Stimulated activated CD8-positive, alpha-beta memory T cell treated with anti-CD3 and anti-CD28 coated beads, Interleukin-2, amount 100 ng/mL, for 1 hour (primary cell): ENCODE measurements at places on chromosomes 16 and 17.

DNA sequence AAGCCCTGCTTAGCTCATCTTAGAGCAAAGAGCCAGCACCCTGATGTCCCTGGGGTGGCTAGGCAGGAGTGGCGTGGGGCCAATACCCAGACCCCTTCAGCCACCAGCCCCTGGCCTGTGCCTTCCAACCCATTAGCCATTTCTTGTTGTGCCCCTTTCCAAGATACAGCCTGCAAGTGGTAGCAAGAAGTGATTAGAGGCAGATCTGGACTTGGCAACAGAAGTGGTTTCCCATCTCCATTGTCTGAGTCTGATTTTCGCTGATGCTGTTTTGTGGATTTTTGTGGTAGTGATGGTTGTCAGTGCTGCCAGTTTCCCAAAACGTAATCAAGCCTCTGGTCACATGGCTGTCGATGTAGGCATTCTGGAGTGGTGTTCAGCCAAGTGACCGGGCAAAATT is 25.7 kb downstream of the PLCD3 start:
- DNase-seq, result no peak

DNA sequence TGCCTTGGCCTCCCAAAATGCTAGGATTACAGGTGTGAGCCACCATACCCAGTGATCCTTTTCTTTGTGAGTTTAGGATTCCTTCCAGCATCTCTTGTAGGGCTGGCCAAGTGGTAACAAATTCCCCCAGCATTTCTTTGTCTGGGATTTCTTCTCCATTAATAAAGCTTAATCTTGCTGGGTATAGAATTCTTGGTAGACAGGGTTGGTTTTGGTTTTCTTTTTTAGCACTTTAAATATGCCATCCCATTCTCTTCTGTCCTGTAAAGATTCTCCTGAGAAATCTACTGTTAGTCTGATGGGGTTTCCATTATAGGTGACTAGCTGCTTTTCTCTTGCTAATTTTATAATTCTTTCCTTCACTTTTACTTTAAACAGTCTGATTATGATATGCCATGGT is 173.0 kb upstream of the TOM1L1 start:
- DNase-seq, result no peak

- no peak for DNase-seq
Measured at GRCh38 chr17:48259694-48260291, 152.2 kb downstream of the SNX11 start.

DNA sequence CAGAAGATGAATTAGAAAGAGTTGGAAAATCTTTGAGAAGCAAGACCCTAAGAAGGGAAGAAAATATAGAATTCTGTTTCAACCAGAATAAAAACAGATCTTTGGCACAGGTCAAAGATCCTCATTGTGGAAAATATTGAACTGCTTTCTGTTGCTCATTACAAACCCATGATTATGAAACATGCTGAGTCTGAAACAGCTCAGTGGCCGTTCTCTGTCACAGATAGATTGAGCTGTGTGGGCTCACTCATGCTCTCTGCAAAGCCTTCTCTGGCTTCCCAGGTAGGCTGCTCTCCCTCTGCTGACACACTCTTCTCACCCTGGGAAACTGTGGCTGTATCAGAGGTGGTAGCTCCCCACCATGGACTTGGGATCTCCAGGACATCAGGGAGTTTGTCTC is 3.4 kb upstream of the KRT38 start:
- no peak for DNase-seq

DNA sequence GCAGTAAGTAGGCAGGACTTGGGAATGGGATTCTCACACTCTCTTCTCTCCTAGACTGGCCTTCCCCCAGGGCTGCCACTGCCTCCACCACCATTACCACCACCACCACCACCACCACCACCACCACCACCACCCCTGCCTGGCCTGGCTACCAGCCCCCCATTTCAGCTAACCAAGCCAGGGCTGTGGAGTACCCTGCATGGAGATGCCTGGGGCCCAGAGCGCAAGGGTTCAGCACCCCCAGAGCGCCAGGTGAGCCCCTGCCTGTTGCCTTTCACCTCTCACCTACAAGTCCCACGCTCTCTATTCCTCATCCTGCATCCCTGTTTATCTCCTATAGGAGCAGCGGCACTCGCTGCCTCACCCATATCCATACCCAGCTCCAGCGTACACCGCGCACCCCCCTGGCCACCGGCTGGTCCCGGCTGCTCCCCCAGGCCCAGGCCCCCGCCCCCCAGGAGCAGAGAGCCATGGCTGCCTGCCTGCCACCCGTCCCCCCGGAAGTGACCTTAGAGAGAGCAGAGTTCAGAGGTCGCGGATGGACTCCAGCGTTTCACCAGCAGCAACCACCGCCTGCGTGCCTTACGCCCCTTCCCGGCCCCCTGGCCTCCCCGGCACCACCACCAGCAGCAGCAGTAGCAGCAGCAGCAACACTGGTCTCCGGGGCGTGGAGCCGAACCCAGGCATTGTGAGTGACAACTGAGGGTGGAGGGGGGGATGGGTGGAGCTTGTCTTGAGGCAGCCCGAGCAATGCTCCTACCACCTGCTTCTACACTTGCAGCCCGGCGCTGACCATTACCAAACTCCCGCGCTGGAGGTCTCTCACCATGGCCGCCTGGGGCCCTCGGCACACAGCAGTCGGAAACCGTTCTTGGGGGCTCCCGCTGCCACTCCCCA is 7.9 kb upstream of the TMEM88 start:
- no peak for DNase-seq

DNA sequence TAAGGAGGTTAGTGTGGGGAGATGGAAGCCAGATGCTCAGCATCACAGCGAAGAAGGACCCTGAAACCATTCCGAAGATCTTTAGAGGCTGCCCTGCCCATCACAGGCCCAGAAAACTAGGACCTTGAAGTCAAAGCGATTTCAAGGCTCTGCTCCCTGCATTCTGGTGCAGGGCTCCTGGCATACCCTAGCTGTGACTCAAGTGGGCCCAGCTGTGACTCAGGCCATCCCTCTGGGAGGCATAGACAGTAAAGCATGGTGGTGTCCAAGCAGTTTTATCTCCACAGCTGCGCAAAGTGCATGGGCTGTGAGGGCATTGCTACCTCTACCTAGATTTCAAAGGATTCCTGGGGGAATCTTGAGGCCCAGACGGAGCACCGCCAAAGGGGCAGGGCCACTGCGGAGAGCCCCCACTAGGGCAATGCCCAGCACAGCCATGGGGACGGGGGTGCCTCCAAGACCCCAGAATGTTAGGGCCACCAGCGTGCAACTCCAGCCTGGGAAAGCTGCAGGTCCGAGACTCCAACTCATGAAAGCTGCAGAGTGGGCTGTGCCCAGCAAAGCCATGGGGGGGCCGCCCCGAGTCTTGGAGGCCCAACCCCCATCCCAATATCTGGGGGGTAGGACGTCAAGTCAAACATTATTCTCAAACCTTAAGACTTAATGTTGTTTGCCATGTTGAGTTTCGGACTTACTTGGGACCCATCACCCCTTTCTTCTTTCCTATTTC is 11.7 kb upstream of the ZNF594 start:
- DNase-seq, result no peak

- no peak for DNase-seq
Measured at GRCh38 chr16:55263271-55264250, 60.4 kb upstream of the IRX6 start.

DNA sequence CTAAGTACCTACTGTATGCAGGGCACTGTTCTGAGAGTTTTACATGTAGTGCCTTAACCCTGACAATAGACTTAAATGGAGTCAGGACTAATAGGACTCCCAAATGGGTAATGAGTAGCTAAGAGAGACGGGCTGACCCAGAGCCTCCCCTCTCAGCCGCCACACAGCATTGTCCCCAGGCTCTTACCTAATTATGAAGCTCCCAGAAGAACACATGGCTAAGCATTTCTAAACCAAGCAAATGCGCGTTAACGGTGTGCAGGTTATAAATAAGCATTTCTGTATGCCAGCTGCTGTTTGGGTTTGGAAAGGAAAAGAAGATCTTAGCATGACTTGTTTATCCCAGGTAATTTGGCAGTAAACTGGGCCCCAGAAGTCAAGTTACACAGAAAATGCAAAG is 14.3 kb downstream of the KATNIP start:
- no peak for DNase-seq
